ENCODE measurements at places on chromosomes 7 and 10. TPM values are rescaled to one million over a fixed set of nuclear protein-coding genes. Genes with fewer than 3 reads are reported as not detected.

NEBL gene
- 0.22 TPM for total RNA-seq

ANXA7 gene
- 146 TPM for total RNA-seq

ANKRD16 gene
- 4.2 TPM for total RNA-seq

THSD7A gene
- 0.44 TPM for total RNA-seq
